HCT116 (cell line): ENCODE measurements at places on chromosomes 3 and 15.

- DNase-seq: no peak
These were observed 296.6 kb downstream of the NR2F2 start for GRCh38 chr15:96627031-96627568.

DNA sequence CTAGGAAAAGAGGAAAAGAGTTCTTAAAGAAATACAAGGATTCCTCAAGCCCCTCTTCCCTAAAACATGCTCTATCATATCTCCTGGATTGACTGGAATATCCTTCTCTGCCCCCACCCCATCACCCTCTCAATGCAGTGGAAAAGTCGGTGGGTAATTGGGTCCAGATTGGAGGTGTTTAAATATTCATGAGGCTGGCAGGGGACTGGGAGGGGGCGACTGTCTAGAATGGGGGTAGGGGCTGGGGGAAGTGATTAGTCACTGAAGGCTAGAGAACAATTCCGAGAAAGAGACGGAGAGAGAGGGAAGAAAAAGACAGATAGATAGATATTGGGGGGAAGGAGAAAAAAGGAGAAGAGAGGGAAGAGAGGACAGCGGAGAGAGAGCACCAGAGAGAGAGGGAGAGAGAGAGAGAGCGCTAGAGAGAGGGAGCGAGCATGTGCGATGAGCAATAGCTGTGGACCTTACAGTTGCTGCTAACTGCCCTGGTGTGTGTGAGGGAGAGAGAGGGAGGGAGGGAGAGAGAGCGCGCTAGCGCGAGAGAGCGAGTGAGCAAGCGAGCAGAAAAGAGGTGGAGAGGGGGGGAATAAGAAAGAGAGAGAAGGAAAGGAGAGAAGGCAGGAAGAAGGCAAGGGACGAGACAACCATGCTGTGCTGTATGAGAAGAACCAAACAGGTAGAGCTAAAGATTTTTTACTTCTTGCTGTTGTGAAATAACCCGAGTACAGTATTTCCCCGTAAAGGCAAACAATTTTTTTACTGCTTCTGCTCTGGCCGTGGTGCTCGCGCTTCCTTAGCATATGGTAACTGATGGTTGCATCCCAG, at the start of gene GAP43:
GAP43 (plus strand) TSS at position 467 of the 825 bp plus-strand sequence; CDS start at position 647, 180 bp downstream.
- DNase-seq: no peak

DNA sequence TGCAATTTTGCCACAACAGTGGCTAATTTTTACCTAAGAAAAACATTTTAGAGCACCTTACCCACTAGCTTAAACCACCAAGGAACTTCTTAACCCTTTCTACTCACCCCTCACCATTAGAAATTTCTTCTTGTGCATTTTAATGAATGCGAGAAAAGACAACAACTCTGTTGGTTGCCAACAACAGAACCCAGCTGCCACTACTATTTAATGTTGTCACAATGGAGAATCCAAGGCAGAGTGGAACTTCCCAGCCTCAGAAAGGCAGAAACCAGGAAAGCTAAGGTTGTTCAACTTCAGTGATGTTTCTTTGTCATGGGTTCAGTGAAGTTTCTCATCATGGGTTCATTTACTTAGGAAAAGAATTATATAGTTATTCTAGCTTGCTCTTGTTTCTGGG, 325.2 kb upstream of the ARL6 start:
- no peak for DNase-seq

DNA sequence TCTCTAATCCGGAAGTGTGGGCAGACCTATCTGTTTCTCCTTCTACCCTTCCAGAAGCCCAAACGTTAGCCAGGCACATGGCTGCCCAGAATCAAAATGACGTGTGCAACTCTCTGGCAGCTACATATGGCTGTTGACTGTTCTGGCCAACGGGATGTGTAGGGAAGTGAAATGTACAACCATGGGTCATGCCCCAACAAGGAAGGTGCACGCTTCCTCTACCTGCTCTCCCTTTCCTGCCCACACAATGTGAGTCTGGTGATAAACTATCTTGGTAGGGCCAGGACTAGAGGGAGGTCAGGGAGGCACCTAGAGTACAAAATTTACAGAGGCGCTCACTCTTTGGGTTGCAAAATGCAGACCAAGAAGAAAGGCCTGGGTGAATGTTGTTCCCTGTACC, 495.9 kb upstream of the PROK2 start:
- DNase-seq: no peak

- no peak for DNase-seq
These were observed 15.2 kb downstream of the GNAI2 start for GRCh38 chr3:50251220-50251619.

DNA sequence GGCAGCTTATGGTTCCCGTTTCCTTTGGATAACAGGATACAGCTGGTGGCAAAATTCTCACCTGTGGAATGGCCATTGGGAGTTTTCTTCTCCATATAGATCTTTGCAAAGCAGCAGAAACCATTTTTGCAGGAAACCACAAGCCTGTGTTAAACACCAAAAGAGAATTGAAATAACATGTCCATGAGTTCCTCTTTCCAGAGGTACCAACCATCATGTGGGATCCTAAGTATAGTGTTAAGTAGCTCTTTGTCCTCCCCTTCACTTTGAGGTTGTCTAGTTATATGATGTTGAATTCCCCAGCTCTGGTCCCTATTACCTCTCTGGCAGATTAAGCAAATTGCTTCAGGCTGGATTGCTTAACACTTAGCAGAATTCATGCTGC, 94.9 kb downstream of the AKAP13 start:
- no peak for DNase-seq

DNA sequence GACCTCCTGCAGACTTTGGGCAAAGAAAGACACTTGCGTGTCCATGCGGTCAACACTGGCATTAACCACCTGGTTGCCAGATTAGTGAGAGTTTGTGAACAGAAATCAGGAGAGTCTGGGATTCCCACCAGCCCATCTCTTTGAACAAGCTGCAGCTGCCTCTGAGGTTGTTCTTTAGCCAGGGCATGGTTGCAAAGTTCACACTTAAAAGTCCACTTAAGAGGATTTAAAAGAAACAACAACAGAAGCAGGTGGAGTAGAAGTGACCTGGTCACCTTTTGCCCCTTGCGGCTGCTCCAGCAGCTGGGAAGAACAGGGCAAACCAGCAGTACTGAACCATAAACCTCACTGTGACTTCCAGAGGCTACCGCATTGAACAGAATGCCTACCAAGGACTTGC, 97.3 kb downstream of the FOXB1 start:
- DNase-seq: no peak

- DNase-seq: no peak
These were observed 141.6 kb upstream of the LINGO1 start for GRCh38 chr15:77774350-77774749.

- DNase-seq: no peak
These were observed 1.1 kb downstream of the OIP5 start for GRCh38 chr15:41331281-41331680.

- no peak for DNase-seq
These were observed 39.2 kb downstream of the SH3GL3 start for GRCh38 chr15:83486363-83486762.

- no peak for DNase-seq
These were observed 19.8 kb upstream of the LYSMD4 start for GRCh38 chr15:99753066-99753465.

DNA sequence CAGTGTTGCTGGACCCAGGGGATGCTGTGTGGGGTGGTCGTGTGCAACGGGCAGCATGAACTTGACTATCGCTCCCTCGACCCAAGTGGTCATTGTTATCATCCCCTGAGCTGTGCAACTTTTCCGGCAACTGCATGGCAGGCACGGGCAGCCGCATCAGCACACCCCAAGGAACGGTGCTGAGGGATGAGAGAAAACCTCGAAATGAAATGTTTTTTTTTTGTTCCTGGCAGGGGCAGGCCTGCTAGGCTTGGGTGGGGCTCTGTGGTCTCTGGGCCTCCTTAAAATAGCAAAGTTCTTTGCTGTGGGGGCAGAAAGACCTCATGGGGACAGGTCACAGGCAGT, 51.4 kb downstream of the CORO2B start:
- DNase-seq: no peak

GRCh38 chr3:112038863-112039262, 4.3 kb downstream of the TMPRSS7 start:
- no peak for DNase-seq

DNA sequence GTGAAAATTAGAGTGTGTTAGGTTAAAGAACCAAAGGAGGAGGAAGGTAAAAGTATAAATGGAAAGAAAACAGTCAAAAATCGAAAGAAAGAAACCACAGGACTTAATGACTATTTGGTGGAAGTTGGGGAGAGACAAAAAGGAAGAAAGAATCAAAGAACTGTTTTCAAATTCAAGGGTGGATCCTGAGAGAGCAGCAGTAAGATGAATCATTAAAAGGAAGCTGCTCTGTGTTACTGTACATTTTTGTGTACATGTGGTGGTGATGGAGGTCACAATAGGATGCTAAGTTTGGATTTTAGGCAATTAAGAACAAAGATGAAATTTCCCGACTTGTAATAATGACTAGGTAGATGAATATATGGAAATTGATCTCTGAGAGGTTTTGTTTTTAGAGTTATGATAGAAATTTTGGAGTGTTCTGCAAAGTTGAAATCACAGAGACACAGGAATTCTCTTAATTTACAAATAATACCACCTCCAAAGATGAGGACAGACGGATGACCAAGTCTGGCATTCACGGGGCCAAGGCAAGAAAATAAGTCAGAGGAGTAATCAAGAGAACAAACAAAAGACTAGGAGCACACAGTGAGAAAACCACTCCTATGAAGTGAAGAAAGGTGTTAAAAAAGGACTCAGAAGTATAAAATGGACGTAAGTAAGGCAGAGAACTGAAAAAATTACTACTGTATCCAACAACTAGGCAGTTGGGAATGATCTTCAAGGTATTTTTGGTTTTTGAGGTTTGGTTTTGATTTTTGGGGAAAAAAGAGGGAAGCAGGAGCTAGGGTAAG, 7.1 kb downstream of the DHX36 start:
- no peak for DNase-seq

- DNase-seq: no peak
These were observed 482.4 kb upstream of the DPPA4 start for GRCh38 chr3:109819734-109820133.

DNA sequence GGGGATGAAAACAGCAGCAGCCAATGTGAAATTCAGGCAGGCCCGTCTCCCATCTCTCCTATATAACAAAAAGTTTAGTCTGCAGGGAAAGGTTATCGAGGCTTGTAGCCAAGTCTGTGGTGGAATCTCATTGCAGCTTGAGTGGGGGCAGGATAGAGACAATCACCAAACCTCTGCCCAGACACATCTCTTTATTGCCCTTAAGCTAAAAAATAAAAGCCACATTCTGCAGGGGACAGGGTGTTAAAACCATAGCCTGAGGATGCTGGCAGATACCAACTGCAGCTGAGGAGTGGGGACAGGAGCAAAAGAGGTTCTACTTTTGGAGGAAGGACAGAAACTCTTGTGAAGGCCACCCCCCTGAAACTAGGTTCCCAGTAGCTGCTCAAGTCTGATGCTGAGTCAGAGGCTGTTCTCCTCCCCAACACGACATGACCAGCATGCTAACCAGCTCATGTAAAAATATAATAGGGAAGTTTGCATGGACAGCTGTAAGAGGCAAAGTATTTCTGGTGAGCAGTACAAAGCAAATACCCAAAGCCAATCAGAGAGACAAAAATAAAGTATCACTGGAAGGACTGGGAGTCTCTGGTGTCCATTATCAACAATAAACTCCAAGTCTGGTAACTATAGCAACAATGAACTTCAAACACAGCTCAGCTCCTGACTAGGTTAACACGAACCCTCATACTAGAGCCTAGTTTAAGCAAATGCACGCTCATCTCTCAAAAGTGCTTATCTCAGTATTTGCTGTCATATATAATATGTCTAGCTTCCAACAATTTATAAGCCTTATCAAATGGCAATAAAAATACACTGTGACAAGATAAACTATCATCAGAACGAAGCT, 362.2 kb upstream of the SLCO3A1 start:
- no peak for DNase-seq

GRCh38 chr15:22978691-22979237, 1.4 kb downstream of the CYFIP1 start:
- DNase-seq: no peak

DNA sequence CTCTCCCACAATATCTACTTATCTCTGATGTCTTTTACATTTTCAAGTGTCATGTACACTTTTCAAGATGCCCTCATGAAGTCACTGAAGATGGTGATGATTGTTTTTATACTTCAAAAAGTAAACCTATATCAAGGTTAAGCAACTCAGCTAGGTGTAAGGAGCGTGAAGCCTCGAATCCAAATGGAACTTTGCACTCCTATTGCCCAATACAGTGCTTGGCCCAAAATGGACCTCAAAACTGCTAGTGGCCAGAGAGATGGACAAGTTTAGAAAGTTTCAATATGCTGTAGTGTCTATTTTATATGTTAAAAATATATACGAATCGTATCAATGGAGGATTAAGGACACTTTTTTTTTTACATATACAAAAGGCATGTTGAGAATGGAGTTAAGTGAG, 167.7 kb downstream of the CHL1 start:
- DNase-seq: no peak

- no peak for DNase-seq
These were observed 1.5 kb downstream of the CRBN start for GRCh38 chr3:3177861-3178497.

DNA sequence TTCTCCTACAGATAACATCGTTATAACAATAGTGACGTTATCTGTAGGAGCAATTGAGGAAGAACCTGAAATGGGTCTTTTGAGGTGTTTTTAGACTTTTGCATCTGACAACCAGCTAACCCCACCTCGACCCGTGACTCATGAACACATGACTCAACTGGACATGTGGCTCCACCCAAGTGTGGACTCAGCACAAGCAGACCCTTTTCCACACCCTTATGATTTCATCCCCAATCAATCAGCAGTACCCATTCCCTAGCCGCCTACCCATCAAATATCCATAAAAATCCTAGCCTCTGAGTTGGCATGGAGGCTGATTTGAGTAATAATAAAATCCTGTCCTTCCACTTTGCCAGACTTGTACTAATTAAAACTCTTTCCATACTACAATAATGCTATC, 255.4 kb downstream of the ARPP21 start:
- no peak for DNase-seq

DNA sequence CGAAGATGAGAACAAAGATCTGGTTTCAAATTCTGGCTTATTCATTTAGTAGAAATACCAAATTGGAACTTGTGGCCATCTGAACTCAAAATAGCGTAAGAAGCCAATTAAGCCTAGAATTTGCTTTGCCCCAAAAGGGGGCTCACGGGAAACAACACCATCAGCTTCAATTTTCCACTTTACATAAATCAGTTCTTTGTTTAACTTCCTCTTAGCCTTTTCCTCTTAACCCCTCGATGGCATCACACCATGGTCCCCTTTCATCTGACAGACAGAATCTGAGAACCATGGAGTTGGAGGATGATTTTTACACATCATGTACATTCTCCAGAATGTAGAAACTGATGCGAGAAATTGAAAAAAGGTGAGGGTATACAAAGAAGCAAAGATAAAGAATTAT, 207.0 kb downstream of the FOXP1 start:
- no peak for DNase-seq

- no peak for DNase-seq
These were observed 278.4 kb downstream of the MFSD1 start for GRCh38 chr3:159080256-159080655.

- no peak for DNase-seq
These were observed 77.0 kb downstream of the CCK start for GRCh38 chr3:42189001-42189460.

DNA sequence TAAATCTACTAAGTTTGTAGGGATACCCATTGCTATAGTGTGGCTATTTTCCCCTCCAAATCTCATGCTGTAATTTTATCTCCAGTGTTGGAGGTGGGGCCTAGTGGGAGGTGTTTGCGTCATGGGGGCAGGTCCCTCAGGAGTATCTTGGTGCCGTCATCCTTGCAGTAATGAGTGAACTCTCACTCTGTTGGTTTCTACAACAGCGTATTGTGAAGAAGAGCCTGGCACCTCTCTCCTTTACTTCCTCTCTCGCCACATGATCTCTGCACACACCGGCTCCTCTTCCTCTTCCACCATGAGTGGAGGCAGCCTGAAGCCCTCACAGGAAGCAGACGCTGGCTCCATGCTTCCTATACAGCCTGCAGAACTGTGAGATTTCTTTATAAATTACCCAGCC, 34.0 kb upstream of the TRPM1 start:
- DNase-seq: no peak
